Activated naive CD4-positive, alpha-beta T cell treated with Interleukin-2 at 50 U/mL for 16 hours (primary cell): ENCODE measurements at places on chromosomes 4 and X.

DNA sequence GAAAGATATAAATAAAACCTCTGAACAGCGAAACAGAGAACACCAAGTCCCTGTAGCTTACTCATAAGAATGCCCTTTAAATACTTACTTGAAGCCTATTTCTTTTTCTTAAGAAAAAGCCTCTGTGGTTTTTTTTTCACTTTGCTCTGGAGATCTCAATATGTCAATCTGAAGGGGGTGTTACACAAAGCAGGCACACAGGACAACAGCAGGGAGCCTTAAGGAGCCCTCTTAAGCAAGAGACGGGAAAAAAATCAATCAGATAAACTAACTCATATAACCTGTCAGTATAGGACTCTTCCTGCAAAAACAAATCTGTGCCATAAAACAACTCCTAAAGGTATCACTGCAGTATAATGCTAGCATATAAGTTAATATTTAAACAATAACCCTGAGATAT, 611.1 kb upstream of the ATOH1 start:
- DNase-seq = no peak

DNA sequence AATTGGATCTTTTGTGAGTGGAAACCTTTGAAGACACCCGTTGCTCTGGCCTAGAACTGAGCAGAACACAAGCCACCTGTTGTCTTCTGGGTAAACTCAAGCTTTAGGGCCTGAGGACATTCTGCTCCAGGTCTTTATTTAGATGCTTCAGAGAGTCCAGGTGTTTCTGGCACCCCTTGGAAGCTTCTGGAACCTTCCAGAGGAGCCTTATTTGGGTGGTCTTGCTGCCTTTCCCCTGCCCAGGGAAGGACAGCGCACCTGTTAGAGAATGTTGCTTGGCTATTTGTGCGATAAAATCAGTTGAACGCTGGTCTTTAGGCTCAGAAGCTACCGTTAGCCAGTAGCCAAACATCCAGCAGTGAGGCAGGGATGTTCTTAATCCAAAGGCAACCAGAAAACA, 3.0 kb downstream of the ZNF275 start:
- no peak for DNase-seq

DNA sequence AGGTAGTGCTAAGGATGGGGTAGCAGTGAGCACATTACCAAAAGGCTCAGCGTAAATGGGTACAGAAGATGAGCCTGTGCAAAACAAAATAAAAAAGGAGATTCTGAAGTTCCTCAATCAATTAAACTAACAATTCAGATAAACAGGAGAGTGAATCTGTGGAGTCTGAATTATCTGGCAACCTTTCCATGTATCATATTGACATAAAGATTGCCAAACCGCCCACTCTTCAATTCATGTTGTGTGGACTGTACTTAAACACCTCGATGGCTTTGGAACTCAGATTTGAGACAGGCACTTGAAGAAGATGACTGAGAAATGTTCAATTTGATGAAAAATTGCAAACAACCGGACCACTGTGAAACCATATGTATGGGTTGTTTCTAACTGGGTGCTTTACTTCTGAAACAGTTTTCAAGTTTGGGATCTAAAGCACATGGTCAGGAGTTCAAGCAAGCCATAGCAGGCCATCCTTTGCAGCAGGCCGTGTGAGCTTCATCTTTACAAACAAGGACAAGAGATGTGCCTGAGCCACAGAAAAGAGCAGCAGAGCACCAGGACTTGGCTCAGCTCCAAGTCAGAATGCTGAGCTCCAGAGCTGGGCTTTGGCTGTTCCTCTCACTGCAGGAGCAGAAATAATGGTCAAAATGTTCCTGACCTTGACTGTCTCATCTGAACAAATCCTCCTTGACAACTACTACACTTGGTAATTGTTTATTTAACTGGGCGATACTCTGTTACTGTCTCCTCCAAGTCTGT, 108.1 kb downstream of the MGST2 start:
- DNase-seq = no peak

- DNase-seq = no peak
Observed at GRCh38 chrX:38379088-38379487, 26.7 kb downstream of the OTC start.
